SK-N-SH (cell line): ENCODE measurements at places on chromosomes 2 and 18.

DNA sequence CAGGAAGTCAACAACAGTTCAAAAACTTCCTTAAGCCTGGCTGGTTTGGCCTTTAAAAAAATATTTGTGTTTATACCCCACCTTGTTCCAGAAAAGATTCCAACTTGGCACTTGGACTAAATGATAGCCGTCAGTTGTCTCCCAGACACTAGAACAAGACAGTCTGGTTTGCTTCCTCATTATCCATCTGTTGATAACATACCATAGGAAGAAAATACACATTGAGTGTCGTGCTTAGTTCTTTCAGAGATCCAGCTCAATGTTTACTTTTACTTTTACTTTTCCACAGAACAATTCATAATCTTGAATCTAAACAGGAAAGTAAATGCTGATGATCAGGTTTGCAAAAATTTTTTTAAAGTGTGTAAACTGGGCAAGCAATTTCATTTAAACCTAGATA is 2.4 kb upstream of the VPS54 start:
- no peak for DNase-seq

GRCh38 chr18:75137346-75137877 is 71.5 kb downstream of the PTGR3 start:
- DNase-seq, result no peak

DNA sequence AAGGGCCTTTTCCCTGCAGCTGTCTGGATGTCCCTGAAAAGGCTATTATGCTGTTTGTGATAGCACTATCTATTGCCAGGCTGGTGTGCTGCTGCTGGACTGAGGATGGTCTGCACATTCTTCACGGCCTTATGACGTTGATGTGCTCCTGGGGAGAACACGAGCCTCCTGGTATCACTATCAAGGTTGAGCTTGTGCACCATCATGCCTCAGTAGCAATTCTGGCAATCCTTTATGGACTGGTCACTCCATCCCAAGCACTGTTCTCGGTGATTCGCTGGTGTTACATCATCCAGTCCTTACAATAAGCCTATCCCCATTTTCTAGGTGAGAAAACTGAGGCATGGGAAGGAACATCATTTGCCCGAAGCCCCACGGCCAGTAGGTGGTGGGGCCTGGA is 18.2 kb upstream of the CCBE1 start:
- DNase-seq, result no peak

GRCh38 chr2:150705767-150706166 is 218.3 kb upstream of the RND3 start:
- DNase-seq, result no peak

DNA sequence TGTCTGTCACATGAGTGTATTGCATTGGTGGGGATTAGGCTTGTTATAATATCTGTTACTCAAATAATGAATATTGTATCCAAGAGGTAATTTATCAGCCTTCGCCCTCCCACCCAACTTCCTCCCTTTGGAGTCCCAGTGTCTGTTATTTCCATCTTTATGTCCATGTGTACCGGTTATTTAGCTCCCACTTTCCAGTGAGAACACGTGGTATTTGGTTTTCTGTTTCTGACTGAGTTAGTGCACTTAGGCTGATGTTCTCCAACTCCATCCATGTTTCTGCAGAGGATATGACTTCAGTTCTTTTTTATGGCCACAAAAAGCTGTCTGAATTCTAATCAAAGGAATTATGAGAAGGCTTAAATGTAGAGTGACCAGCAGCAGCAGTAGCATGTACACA is 104.0 kb upstream of the ARHGAP28 start:
- no peak for DNase-seq

GRCh38 chr18:56322406-56322805 is 316.0 kb downstream of the TXNL1 start:
- DNase-seq, result peak; percentile 70

- DNase-seq, result no peak
Measured at GRCh38 chr2:27431395-27431794, 3.0 kb downstream of the NRBP1 start.

- DNase-seq, result no peak
Measured at GRCh38 chr2:46239847-46240181, 57.4 kb upstream of the EPAS1 start.

DNA sequence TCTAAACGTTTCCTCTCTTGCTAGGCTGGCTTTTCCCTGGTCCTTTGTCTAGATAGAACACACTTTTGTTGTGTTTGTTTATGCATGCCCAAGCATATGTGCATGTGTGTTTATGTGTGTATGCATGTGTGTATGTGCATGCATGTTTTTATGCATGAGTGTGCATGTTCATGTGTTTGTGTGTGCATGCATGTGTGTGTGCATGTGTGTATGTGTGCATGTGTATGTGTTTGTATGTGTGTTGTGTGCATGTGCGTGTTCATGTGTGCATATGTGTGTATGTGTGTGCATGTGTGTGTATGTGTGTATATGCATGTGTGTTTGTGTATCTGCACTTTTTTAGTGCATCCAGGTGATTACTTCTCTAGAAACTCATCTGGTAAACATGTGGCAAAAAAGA is 558.0 kb downstream of the GALR1 start:
- no peak for DNase-seq

GRCh38 chr2:46116553-46116991 is 180.6 kb upstream of the EPAS1 start:
- DNase-seq, result no peak

GRCh38 chr18:48828691-48829442 is 121.9 kb downstream of the SMAD7 start:
- DNase-seq, result peak; percentile 70

DNA sequence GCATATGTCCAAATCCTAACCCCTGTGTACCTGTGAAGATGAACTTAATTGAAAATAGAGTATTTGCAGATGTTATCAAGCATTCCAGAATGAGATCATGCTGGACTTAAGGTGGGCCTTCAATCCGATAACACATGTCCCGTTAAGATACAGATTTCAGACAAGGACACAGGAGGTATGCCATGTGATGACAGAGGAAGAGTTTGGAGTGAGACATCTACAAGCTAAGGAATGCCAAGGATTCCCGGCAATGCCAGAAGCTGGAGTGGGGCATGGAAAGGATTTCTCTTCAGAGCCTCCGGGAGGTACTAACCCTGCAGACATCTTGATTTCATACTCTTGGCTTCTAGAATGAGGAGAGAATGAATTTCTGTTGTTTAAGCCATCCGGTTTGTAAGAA is 231.7 kb downstream of the ALK start:
- DNase-seq, result no peak

DNA sequence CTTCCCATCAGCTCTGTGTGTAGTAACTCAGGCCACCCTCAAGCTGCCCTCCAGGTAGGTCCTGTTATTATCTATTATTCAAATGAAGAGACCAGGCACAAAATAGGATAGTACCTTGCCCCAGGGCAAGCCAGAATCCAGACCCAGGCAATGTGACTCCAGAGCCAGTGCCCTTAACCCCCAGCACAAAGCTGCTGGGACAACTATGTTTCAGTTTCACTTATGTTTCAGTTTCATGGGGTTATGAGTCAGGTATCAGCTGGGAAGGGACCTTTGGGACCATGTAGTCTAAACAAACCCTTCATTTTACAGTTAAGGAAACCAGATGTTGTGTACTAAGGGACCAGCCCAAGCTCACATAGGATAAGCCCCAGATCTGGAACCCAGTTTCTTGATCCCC is 10.0 kb downstream of the HK2 start:
- DNase-seq, result no peak

GRCh38 chr2:42984081-42984480 is 191.7 kb upstream of the HAAO start:
- peak; percentile 62 for DNase-seq

DNA sequence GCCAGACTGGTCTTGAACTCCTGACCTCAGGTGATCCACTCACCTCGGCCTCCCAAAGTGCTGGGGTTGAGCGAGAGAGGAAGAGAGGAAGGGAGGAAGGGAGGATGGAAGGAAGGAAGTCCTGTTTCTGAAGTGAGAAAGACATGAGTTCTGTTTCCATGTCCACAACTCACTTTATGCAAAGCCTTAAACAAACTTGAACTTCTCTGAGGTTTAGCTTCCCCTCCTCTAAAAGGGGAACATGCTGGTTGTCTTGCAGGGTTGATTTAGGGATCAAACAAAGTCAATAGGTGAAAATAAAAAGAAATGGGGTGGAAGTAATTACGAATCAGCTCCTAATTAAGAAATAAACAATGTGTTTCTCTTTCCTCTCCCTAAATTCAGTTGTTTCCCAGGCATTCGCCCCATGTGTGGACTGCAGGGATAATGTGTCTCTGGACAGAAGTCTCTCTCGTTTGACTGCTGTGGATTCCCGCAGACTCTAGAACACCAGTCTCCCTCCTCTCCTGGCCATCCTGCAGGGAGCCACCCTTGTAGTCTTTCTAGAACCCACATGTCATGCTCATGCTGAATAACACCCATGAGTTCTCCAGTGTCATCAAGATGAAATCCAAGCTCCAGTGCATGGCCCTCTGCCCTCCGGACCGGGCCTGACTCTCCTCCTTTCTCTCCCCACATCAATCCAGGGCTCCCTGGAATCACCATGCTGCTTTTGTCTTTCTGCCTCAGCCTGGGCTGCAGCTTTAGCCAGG is 229.3 kb upstream of the TRIB2 start:
- no peak for DNase-seq

DNA sequence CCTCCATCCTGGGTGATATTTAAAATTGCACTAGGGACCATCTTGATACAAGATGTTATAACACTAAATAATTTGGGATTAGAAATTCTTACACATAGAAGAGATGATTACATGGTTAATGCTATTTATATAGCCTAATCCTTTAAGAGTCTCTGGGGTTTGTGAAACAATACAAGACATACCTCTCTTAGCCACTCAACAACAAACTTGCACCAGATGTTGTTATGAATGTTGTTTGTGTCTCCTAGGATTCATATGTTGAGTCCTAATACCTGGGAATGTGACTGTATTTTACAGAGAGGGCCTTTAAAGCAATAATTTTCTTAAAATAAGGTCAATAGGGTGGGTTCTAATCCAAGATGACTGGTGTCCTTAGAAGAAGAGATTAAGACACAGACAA is 678.3 kb downstream of the NYAP2 start:
- no peak for DNase-seq

- no peak for DNase-seq
Measured at GRCh38 chr2:99607861-99608491, 118.2 kb upstream of the REV1 start.
